ENCODE measurements at places on chromosomes 4 and X.

DNA sequence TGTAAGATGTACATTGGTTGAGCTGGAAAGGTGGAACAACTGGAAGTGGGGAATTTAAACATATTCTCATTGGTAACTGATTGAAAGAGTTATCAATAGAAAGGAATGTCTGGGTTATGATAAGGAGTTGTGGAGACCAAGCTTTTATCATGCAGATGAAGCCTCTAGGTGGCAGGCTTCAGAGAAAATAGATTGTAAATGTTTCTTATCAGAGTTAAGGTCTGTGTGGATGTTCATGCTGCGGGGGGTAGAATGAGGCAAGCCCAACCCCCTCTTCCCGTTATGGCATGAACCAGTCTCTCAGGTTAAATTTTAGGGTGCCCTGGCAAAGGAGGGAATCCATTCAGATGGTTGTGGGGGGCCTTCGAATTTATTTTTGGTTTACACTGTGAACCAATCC is 16.0 kb downstream of the ARSD start:
- no peak for DNase-seq

GRCh38 chrX:63675716-63676115 is 109.3 kb downstream of the ARHGEF9 start:
- DNase-seq, result no peak

GRCh38 chr4:41466249-41466648 is 71.7 kb upstream of the LIMCH1 start:
- no peak for DNase-seq

DNA sequence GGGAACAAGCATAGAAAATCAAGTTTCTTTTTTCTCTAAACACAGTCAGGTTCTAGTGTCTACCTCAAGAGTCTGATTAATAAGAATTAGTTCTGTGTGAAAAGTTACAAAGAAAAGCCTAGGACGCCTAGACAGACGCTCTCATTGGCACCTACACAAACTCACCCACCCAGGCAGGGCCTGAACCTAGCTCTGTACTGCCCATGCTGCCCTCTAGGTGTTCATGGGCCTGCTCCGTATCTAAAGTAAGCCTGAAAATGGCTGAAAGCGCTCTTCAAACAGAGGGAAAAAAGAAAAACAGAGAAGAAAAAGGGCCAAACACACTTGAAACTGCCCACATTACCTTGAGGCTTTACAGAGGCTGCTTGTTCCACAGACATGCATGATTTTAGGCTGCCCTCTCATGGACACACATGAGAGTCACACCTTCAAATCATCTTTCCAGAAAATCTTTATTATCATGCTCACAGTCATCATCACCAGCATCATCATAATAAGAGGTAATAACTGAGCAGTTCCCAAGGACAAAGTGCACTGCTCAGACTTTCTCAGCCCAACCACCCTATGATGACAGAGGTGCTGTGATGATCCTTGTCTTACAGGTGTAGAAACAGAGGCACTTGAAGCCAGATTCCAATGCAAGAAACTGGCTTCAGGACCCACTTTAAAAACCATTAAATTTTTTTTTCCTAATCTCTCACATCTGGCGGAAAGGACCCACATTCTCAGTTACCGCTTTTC is 49.6 kb downstream of the MAP7D2 start:
- no peak for DNase-seq

GRCh38 chr4:75565481-75565880 is 9.6 kb downstream of the ODAPH start:
- no peak for DNase-seq

DNA sequence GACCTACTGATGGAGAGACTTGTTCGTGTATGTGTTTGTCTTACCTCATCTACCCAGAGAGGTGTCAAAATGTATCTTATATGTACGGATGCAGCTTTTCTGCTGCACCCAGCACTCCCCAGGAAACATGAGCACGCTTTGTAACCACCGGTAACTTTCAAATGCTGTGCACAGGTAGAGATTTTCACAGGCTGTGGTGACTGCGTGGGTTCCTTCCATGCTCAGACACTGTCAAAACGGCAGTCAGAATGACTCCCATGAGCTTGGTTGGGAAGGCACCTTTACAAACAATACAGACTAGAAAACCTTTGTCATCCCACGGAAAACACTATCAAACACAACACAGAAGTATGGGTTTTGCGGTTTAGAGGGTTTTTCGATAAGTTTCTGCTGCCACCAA is 28.2 kb downstream of the F11 start:
- no peak for DNase-seq

- DNase-seq, result no peak
These were observed 154.2 kb upstream of the SPANXC start for GRCh38 chrX:141396536-141396935.

DNA sequence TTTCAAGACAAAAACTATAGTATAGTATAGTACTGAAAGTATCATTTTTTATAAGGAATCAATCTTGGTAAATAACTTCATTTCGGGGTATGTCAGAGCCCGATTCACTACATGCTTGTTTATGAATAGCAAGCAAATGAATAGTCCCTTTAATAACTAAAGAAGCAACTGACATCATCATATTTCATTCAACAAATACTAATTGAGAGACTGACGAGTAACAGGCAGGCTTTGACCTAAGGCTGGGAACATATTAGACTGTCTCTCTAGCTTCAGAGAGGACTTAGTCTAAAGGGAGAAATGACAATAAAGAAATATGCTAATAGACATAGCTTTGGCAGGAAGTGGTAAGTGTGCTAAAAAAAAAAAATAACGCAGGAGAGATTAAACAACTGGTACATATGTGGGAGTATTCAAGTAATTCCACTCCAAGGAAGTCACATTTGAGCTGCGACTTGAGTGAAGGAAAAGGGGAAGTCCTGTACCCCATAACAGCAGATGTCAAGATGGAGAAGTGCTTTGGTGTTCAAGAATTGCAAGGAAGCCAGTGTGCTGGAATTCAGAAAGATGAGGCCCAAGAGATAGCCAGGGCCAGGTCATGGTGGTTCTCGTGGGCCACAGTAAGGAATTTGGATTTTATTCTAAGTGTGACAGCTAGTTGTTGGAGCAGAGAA is 284.9 kb downstream of the FBXO8 start:
- no peak for DNase-seq

- DNase-seq, result no peak
These were observed 16.9 kb downstream of the CPLX1 start for GRCh38 chr4:808860-809570.

- peak; percentile 14 for DNase-seq
These were observed at the start of gene PPEF1 for GRCh38 chrX:18707426-18708049. PPEF1 (plus strand) TSS chrX:18707645; CDS start chrX:18707781, 136 bp downstream.

GRCh38 chrX:149630681-149631233 is 835 bp downstream of the TMEM185A start:
- DNase-seq, result no peak

- no peak for DNase-seq
These were observed 39.1 kb downstream of the VSIG4 start for GRCh38 chrX:66000628-66001272.

DNA sequence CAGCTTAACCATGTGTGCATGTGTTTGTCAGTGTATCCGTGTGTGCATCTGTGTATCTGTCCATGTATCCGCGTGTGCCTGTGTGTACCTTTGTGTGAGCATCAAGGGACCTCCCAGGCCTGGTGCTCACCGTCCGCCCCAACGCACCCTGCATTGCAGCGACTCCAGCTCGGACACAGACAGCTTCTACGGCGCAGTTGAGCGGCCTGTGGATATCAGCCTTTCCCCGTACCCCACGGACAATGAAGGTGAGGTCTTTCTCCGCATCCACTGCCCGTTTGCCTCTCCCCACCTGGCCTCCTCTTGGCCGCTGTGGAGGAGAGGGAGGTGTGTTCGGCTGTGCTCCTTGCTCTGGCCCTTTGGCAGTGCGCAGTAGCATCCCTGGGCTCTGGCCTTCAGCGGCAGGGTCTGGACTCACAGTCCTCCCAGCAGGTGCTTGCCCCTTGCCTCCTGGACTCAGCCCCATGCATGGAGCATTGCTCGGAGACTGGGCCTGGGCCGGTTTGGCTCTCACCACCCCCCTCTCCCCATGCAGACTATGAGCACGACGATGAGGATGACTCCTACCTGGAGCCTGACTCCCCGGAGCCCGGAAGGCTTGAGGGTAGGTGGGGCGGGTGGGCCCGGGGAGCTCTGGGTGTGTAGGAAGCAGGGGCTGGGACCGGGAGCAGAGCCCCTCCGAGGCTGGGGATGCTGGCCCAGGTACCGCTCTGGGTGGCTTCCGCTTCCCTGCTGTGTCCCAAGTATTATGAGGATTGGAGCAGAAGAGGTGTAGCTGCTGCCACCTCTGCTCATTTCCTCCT is 16.4 kb upstream of the ADD1 start:
- DNase-seq, result no peak

GRCh38 chr4:184961660-184962059 is 56.6 kb upstream of the HELT start:
- no peak for DNase-seq

DNA sequence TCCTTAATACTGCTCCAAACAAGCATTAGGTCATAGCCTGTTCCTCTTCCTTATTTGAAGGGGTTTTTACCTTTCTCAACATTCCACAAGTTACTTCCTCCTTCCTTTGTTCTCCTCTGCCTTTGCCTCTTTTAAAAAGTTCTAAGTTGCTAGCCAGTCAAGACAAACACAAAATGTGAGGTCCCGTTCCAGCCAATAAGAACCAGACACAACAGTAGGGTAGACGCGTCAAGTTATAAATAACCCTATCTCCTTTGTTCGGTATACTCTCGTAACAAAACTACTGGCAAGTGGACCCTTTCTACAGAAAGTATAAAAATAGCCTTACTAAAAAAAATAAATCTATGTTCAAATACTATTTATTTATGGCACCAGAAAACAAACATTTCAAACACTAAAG is 6.3 kb upstream of the ACE2 start:
- no peak for DNase-seq
